ENCODE measurements at places on chromosomes 1 and 21.

GRCh38 chr1:59990470-59990869, 63.9 kb upstream of the CYP2J2 start:
- no peak for DNase-seq

DNA sequence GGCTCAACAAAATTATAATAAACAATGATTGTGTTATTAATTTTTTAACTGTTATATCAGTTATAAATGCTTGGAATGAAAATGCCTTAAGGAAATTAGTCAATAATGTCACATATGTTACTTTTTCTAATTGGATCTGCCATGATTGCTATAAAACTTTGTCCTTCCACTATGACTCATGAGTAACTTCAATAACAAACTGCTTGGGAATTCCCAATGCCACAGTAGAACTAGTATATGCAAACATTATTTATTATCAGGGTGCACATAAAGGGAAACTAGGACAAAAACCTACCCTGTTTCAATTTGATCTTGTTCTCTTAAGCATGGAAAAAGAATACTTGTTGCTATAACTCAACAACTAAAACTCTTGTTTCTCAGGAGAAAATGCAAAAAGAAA, 59.1 kb upstream of the PDC start:
- no peak for DNase-seq

- DNase-seq = no peak
Measured at GRCh38 chr1:31755197-31755611, 8.9 kb downstream of the ADGRB2 start.

DNA sequence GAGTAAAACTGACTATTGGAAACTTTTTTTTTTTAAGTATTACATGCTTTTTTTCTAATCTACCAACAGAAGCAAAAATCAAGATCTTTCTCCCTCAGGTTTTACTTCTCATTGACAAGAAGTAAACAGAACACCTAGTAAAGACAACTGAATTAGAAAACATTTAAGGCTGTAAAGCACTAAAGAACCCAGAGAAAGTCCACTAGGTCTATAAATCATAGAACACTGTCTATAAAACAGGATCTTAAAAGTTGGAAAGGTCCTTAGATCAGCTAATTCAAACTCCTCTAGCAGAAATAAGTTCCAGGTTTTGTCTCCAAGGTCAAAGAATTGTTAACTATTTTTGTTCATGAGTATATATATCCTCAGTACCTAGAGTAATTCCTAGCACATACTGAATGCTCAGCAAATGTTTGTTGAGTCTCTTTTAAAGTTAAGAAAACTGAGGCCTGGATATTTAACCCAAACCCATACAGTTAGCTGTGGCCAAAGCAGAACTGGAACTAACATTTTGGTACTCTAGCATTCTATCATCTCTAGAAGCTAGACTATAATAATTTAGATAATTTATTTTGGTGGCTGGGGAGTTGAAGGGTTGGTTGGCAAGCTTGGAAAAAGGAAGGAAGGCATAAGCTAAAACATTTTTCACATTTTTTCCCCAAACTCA, 3.0 kb downstream of the EPS15 start:
- DNase-seq = no peak

DNA sequence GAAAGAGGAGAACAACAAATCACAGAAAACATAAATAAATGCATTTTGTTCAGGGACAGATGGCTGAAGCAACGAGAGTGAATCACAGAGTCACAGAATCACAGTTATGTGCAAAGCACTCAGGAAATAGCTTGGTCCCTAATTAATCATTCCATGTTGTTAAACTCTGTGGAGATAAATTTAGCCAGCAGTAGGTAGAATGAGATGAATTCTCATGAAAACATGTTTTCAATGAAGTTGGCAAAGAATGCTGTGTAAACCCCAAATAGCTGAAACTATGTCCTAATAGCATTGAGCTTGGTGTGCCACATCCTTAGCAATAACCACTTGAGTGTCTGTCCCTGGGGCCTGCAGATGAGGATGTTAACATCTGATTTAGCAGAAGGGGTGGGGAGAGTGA, 20.4 kb downstream of the LEPR start:
- DNase-seq = no peak

- no peak for DNase-seq
Measured at GRCh38 chr1:221692643-221693042, 49.2 kb downstream of the DUSP10 start.

Data from stimulated activated CD8-positive, alpha-beta memory T cell treated with anti-CD3 and anti-CD28 coated beads, Interleukin-7, amount 100 ng/mL, for 24 hours (primary cell).